ENCODE measurements at places on chromosomes 11 and 22.
A peak's percentile ranks its signal among the peaks of the same experiment; 100 is the strongest.

- no peak for DNase-seq
Observed at GRCh38 chr11:78187366-78188285, 800 bp downstream of the KCTD21 start.

- no peak for DNase-seq
Observed at GRCh38 chr11:68610452-68611116, 73.8 kb upstream of the GAL start.

DNA sequence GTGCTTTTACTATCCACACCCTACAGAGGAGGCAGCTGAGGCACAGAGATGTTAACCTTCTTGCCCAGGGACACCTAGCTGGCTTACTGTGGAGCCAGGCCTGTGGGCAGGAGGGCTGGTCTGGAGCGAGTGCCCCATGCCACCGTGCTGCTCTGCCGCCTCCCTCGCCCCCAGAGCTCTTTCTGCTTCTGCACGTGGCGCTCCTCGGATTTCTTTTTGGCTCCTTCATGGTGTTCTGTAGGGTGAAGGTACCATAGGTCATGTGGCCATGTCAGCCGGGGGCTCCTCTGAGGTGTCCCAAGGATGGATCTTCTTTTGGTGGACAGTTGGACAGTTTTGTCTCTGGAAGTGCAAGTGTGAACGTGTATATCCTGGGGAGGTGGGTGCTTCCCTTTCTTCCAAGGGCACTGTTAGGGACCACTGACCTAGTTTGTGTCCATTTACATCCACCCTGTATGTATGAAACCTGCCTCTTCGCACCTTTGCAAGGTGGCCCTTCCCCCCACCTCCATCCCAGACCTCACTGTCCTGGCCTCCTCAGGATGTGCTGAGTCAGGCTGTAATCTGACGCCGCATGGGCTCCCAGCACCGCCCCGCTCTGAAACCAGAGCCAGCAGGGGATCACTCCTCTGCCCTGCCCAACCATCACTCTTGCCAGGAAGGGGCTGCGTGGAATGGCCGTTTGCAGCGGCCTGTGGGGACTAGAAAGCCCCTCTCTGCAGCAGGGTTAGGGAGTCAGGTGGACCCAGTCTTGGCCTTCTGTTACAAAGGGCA is 31.7 kb downstream of the POLR3H start:
- DNase-seq = no peak

GRCh38 chr11:34809191-34810106 is 106.7 kb downstream of the APIP start:
- DNase-seq = peak; percentile 73

- no peak for DNase-seq
Observed at GRCh38 chr22:49865156-49865555, 11.5 kb downstream of the ZBED4 start.

DNA sequence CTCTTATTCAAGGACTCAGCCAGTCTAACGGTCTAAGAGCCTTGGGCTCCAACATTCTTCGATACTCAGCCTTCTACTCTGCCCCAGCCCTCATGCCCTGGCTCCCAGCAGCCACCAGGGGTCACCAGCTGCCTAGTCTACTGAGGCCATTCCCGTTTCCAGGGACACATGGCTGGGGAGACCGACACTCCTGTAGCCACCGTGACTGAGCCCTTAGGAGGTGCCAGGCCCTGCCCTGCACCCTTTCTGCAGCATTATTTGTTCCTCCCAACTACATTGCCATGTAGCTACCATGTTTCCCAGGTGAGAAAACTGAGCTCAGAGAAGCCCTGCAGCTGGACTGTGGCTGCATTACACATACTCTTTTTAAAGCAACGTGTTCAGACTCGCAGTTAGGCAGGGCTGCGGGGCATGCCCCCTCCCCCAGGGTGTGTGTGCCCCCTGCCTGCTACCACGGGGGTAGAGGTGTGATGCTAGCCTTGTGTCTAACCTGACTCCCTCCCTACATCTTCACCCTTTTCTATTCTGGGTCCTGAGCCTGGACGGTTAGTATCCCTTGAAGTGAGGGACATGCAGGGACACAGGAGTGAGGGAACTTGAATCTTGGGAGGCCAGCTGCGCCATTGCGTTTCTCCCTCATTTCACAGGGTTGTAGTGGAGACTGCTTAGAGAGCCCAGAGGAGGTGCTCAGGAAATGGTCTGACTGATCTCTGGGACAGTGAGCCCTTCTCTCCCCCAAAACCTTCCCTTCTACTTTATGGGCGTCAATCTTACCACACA is 17.5 kb downstream of the ATG16L2 start:
- no peak for DNase-seq

GRCh38 chr11:69398529-69399492 is 82.7 kb upstream of the LINC01488 start:
- DNase-seq = peak; percentile 82

- DNase-seq = no peak
Observed at GRCh38 chr11:6321356-6321755, 1.1 kb upstream of the CAVIN3 start.

GRCh38 chr22:43110927-43111623 is 525 bp downstream of the BIK start:
- DNase-seq = no peak

DNA sequence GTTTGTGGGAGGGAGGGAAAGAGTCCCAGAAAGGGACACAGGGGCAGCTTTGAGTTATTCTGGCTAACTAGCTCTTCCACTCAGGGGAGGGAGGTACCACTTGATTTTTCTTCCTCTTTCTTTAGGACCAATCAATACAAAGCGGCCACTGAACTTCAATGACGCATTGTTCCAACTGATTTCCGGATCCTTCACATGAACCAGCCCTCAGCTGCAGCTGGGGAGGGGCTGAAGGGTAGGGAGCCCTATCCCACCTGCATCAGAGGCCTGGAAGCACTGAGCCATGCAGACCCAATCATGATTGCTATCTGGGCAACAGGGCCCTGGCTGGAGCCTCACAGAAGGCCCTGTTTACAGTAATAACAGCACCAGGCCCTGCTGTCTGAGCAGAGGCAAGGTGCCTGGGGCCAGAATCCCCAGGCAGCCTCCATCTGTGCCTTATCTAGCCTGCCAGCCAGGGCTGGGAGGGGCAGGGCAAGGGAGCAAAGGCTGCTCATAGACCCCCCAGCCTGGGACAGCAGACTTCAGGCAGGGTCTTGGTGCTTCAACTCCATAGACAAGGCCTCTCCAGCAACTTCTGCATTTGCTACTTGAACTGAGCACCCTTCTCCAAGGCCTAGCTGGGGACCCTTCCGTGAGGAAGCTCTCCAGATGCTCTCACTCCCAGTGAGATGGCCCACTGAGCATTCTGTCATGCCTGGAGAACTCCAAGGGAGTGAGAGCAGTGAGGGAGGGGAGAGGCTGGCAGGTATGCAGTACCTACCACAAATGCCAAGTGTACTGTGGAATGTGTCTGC is 22.5 kb downstream of the CLPB start:
- DNase-seq = no peak

DNA sequence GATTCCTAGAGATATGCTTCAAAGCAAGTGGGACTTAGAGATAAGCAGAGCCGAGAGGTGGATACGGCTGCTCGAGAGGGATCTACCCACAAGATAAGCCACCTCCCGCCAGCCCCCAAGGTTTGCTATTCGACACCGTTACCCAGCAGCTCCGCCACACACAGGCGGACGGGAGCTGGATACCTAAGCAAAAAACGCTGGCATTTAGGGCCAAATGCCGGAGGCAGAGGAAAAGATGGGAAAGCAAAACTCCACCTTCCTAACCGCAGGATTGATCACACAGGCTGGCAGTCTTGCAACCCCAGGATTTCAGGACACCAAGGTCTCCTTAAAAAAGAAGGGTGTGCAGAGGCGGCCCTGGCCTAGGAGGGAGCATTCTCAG is 709 bp downstream of the FTH1 start:
- no peak for DNase-seq

DNA sequence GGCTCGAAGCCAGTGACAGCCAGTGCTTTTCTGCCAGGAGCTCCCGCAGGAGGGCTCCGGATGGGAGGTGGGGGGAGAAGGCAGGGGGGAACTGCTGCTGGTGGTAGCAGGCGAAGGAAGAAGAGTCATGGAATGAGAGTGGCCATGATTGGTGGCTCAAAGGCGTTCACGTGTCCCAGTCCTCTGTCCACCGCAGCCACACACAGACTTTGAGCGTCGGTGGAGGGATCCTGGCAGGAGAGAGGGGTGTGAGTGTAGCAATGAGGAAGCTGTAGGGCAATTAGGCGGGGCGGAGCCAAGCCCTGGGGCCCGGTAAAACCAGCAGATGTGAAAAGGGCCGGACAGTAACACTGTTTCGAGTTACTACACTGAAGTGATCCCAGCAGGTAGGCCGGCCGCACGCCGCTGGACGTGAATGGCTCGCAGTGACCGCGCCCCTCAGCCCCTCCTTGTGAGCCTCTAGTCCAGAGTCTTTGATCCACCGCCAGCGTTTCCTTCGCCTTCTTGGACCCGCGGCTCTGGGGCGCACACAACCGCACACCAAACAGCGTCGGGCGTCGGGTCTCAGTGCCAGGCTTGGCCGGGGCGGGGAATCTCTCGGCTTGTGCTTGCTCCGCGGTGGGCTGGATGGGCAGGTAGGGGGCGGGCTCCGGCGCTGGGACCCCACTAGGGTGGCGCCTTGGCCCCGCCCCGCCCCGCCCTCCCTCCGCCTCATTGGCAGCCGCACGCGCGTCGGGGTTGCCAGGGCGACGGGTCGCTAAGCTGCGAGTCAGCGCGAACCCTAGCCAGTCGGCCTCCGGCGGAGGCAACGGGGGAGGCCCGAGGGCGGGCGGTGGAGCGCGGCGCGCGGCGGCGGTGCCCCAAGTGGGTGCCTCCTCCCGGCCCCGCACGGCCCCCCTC is at the start of gene LRRC10B:
Gene LRRC10B, plus strand, starts transcription at position 788 of the 900 bp plus-strand sequence. CDS start 250 bp downstream, outside the sequence.
- DNase-seq = no peak

DNA sequence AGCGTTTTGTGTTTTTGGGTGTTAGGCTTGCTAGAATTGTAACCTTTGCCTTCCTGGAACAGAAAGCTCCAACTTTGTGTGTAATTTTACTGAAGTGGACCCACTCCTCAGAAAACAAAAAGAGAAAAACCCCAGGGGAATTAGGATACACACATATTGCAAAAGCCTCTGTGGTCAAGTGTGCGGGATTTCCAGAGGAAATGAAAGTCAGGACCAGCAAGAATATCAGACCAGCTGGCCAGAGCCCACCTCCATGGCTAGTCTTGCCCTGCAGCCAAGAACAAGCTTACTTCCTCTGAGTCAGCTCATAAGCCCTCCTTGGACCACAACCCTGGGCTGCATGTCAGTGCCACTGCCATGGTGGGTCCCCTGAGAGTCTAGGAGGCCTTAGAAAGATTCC is 37.0 kb upstream of the FTH1 start:
- no peak for DNase-seq

DNA sequence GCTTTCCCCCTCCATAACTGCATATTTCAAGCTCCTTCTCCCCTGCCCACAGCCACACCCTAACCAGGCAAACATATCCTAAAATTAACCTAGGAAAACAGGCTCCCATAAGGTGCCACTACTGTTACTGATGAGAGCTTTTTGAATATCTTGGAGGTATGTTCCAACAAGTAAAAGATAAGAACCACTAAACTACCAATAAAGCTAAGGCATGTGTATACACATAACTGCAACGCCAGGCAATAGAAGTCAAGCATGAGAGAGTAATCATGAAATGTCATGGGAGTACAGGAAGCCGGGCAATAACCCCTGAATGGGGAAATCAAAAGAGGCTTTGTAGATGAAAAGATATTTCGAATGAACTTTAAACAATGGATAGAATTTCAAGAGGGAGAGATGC is 9.3 kb downstream of the MMP13 start:
- DNase-seq = no peak

GRCh38 chr22:21593406-21594232 is 26.1 kb downstream of the UBE2L3 start:
- no peak for DNase-seq

- no peak for DNase-seq
Observed at GRCh38 chr22:43317239-43317638, 25.9 kb downstream of the SCUBE1 start.

- no peak for DNase-seq
Observed at GRCh38 chr22:28984482-28985158, 77.0 kb downstream of the C22orf31 start.

- no peak for DNase-seq
Observed at GRCh38 chr11:27011560-27012233, 17.8 kb downstream of the FIBIN start.

GRCh38 chr22:30546616-30547015 is at the start of gene SEC14L6:
Gene SEC14L6, minus strand, starts transcription at chr22:30546741. Its CDS starts 59 bp downstream, at chr22:30546682.
- DNase-seq = no peak

DNA sequence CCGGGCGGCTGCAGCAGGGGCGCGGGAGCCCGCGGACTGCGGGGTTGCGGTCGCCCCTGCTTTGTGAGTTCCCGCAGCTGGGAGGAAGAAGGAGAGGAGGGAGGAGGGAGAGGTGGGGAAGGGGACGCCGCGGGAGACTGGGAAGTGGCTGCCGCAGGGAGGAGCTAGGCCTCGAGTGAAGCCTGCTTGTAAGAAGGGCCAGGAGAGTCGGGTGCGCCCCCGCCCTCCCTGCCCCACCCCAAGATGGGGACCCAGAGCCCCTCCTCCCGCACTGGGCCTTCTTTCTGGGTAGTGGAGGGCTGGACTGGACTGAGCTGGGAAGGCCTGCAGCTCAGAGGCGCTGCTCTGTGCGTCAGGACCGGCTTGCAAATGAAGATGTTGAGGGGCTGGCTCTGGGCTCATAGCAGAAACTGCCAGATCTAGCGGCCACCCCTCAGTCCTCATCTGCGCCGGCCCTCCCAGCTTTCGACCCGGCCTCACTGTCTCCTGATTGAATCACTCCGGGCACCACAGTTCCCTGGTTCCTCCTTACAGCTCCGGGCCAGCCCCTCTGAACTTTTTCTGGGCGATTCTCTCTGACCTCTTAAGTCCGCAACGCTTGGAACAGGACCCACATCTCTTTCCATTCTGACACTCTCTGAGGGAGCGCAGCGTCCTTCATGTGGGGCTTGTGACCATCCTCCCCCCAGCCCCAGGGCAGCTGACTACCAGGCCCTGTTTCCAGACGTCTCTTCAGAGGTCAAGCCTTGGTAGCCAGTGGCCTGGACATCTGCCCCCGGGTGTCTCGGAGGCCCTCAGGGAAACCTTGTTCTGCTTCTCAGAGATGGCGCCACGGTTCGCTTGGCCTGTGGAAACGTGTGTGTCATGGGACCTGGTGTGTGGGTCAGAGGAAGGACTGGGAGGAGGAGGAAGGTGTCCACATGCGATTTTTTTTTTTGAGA is 21.9 kb downstream of the SERPINH1 start:
- DNase-seq = no peak

- DNase-seq = no peak
Observed at GRCh38 chr11:20178976-20179375, 18.7 kb upstream of the DBX1 start.

- DNase-seq = no peak
Observed at GRCh38 chr11:64489831-64490441, 101.1 kb upstream of the SLC22A12 start.

- DNase-seq = no peak
Observed at GRCh38 chr11:121240650-121241303, 51.8 kb upstream of the SC5D start.

DNA sequence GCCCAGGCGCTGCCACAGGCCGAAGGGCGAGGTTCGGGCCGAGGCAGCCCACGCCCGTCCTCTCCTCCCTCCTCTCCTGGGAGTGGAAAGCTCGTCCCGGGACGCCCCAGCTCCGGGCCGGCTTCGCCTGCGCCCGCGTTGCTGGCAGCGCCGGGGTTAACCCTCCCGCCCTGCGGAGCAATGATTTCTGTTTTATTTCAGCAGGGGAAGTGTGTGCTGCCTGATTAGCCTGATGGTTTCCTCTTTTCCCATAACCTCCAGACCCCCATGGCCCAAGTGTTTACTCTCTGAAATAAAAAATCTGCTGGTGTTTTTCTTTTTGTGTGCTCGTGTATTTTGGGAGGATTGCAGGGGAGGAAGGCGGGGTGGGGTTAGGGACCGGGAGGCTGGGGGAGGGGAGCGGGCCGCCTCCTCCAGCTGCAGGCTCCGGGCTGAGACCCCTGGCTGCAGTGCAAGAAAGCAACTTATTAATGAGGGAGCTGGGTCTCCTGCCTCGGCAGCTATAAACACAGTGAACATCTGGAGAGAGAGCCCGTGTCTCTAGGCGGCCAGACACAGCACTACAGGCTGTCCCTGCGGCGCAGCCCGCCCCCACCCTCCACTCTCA is 38.6 kb downstream of the ETS1 start:
- no peak for DNase-seq
